GM12892 (cell line): ENCODE measurements at places on chromosomes 6 and 20.

- no peak for DNase-seq
Observed at GRCh38 chr6:83055366-83055964, 10.2 kb downstream of the UBE3D start.

DNA sequence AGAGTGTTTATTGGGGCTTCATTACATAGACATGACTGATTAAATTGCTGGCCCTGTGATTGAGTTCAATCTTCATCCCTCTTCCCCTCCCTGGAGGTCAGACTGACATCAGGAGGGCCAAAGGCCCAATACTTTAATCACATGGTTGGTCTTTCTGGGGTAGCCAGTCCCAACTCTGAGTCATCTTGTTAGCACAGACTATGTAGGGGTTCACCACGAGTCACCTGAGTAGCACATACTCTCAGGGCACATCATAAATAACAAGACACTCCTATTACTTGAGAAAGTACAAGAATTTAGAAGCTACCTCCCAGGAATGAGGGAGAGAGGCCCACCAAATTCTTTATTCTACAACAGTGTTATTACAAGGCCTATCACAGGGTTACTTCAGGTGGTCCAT is 11.3 kb downstream of the GINS1 start:
- no peak for DNase-seq

DNA sequence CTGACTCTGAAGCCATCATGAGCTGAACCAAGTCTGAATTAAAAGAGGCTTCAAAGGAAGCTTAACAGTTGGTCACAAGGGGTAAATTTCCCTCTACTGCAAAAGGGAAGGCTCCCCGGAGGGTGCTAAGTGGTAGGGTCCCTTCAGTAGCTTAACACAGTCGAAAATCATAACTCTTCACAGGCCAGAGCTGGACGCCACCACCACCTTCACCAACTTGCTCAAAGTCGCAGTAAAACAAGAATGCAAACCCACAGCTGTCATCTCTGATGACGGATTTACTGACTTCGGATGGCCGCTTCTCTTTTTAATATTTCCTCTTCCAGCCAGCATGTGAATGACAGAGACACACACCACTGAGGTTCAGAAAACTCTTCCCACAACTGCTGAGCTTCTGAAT is 144.7 kb upstream of the FBXL4 start:
- DNase-seq = no peak

DNA sequence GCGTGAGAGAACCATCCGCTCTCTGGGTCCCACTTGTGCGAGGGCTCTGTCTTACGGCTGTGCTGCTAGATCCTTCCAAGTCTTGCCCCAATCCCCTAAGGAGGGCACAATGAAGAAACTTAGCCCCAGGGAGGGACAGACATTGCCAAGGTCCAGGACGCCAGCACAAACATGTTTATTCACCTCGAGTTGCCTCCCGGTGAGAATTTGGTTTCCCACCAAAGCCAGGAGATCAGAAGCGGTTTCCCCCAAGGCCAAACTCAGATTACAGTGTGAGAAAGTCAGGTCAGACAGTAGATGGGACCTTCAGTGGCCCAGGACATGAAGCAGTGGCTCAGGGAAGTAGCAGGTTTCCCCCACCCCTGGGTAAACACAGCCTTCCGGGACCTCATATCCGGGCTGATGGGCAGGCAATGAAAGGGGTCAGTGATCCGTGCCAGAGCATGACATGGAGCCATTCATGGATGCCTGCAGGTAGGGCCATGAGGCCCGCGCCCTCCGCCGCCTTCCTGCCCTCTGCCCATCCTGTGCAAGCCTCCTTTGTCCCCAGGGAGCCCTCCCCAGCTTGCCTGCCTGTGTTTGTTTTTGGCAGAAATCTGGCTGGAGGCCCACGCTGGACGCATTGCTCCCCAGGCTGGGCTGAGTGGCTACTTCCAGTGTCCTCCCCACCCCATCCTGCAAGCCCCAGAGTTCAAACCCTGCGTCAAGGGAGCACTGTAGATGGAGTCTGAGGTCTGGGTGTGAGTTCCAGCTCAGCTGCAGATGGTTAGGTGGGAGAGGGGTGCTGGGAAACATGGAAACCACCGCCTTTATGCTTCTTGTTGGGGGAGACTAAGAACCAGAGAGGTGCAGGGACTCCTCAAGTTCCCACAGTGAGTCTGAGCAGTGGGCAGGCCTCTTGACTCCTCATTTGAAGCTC is 2.0 kb downstream of the BPIFB2 start:
- DNase-seq = no peak

DNA sequence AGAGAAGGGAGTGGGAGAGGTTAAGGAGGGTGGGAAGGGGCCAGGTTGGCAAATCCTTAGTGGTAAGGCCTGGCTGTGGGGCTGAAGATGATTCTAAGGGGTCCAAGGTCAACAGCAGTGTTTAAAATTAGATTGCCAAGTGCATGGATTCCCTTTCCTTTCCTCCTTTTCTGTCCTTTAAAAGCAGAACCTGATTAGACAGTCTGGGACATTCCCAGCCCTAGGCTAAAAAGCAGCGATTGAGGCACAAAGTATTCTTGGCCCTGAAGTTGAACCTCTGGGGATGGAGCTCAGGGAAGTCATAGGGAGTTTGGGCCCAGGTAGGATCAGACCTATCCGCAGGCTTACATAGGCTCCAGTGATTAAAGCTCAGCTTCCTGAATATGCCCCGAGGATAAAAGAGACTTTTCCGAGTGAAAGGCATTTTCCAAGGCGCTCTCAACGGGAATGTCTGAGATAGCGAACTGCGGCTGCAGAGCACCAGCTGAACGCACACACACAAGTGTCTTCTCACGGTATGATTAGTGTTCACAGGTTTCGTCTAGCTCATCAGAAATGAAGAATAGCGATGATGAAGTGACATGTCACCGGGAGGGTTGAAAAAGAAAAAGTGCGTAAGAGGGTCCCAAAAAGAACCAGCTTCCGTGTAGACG is 787 bp upstream of the CARMIL1 start:
- no peak for DNase-seq

DNA sequence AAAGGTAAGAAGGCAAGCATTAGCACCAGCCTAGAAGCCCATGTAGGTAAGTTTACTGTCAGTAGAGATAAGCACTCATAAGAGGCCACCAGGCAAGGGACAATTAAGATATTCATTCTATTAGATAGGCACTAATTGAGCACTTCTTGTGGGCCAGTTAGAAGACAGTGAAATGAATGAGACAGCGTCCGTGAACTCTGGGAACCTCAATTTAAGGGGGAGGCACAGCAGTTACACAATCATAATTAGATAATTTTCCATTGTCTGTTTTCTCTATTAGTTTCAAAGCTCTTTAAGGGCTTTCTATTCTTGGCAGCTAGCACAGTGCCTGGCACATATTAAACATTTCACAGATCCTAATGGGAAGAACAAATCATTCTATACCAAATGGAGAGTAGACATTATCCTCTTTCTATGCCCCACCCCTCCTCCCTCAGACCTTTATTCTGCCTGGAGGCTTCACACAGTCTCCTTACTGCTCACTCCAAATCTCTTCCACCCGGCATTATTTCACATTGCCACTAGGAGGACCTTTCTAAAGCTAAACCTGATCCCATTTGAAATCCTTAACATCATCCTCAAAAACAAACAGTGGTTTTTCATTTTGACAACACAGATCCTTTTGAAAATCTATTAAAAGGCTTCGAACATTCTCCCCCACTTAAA is 529.6 kb downstream of the ADGRB3 start:
- no peak for DNase-seq

GRCh38 chr6:33822575-33823395 is 19.0 kb upstream of the MLN start:
- DNase-seq = no peak

- no peak for DNase-seq
Observed at GRCh38 chr6:125474061-125474460, 172.3 kb upstream of the HDDC2 start.

GRCh38 chr20:7742479-7742878 is 197.8 kb downstream of the HAO1 start:
- no peak for DNase-seq

GRCh38 chr20:22984008-22984407 is 51.1 kb upstream of the SSTR4 start:
- no peak for DNase-seq

DNA sequence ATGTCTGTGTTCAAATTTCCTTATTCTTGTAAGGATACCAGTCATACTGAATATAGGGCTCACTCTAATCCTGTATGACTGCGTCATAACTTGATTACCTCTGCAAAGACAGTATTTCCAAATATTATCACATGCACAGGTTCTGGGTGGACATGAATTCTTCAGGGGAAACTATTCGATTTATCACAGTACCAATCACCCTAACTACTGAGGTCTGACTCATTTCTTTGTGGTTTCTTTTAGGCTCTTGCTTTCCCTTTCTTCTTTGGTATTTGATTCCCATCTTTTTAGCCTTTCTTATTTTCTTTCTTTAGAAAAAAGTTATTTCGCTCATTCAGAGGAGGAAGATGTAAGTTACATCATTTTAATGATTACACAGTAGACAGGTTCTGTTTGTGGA is 40.3 kb upstream of the TBX18 start:
- DNase-seq = no peak

DNA sequence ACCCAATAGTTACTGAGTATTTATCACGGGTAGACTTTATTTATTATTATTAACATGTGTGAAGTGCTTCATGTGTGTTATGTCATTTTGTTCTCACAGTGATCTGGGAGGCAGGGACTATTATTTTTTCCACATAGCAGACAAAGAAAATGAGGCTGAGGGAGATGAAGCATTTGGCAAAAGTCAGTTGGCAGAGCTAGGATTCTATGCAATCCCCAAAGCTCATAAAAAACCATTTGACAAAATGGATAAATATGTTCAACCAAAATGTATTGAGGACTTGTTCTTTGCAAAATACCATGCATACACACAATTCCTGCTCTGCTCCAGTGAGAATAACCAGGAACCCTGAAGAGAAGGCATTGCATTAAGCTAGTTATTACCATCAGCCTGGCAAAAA is 184.4 kb downstream of the HS3ST5 start:
- DNase-seq = no peak
